Right atrium auricular region (tissue), 2 donors: ENCODE measurements at places on chromosomes 12 and 14. TPM values are rescaled to one million over a fixed set of nuclear protein-coding genes. Genes with fewer than 3 reads are reported as not detected.

PLEKHD1 gene
- not detected for total RNA-seq

GRCh38 chr12:98416845-98417244, 98.5 kb upstream of the TMPO start:
- H3K4me3 ChIP-seq, result no peak overlapping the region
- no peaks in the 10 kb centered on the region for H3K27me3 ChIP-seq
- no peaks in the 10 kb centered on the region for H3K4me1 ChIP-seq
- H3K36me3 ChIP-seq, result no peaks in the 10 kb centered on the region
- no peak overlapping the region for H3K27ac ChIP-seq
- DNase-seq, result no peak

SMCO2 gene
- not detected for total RNA-seq

GRCh38 chr12:69570545-69571399, 14.5 kb upstream of the CCT2 start:
- peaks cover 27% of the 10 kb centered on the region for H3K36me3 ChIP-seq
- no peak for DNase-seq
- H3K4me1 ChIP-seq, result no peaks in the 10 kb centered on the region
- no peak overlapping the region for H3K4me3 ChIP-seq
- no peak overlapping the region for H3K27ac ChIP-seq
